Activated CD8-positive, alpha-beta memory T cell treated with anti-CD3 and anti-CD28 coated beads for 48 hours (primary cell): ENCODE measurements at places on chromosomes 1 and 21.

- no peak for DNase-seq
Measured at GRCh38 chr1:89736937-89737733, 83.7 kb upstream of the LRRC8D start.

DNA sequence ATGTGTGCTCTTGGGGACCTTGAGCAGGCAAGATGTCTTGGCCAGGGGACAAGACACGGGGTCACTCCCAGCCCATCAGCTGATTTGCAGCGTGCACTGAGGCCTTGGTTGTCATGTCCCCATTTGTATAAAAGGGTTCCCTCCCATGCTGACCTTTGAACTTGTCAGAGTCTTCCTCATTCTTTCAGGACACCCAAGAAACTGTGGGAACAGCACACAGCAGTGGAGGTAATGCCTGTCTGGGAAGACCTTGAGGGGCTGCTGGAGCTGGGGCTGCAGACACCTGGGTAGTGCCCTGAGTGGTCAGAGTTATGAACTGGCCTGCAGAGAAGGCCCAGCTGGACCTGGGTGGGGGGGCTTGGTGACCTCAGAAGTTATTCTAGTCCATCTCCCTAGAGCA is 46.4 kb downstream of the FAAH start:
- no peak for DNase-seq

GRCh38 chr1:201570181-201570885 is 31.4 kb downstream of the NAV1 start:
- no peak for DNase-seq

DNA sequence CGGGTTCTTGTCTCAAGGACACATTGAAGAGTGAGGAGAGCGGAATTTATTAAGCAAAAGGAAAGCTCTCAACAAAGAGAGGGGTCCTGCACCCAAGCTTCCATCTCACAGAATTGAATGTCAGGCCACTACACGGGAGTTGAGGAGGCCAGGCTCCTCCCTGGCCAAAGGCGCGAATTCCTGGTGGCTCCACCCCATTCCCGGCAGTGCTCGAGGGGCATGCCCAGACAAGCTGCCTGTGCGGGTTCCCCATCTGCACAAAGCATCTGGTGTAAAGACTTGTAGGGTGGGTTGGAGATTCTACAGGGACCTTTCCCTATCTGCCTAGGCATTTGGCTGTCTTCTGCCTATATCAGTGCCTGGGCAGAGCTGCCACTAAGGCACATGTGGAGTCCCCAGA is 648.5 kb upstream of the PKN2 start:
- no peak for DNase-seq

- DNase-seq = no peak
Measured at GRCh38 chr1:29309621-29310020, 73.3 kb downstream of the PTPRU start.

DNA sequence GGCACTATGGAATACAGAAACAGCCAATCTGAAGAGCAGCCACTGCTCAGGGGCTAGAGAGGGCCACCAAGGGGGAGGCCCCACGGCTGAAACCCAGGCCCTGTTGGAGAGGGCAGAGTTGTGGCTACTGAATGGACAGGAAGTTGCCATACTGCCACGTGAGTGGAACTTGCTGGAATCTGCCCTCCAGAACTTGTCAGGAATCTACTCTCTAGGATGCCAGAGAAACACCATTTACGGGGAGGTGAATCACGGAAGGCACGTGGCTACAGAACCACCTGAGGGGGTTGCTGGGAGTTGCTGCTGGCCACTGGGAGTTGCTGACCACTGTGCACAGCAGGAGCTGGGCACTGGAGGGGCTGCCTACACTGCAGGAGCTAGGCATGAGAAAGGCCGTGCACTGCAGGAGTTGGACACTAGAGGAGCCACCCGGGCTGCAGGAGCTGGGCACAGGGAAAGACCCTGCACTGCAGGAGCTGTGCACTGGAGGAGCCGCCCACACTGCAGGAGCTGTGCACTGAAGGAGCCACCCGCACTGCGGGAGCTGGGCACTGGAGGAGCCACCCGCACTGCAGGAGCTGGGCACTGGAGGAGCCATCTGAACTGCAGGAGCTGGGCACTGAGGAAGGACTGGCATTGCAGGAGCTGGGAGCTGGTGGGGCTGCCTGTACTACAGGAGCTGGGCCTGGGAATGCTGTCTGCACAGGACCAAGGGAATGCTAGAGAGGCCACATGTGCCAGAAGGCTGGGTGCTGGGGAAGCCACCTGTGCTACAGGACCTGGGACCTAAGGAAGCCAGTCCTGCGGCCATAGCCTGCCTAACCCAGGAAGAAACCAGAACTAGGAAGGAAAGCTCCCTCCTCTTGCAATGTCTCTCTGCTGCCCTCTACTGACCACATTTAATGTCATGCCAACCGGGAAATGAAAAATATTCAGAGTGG is 343.4 kb downstream of the MATN1 start:
- DNase-seq = no peak

GRCh38 chr1:244048256-244049161 is 2.6 kb upstream of the ZBTB18 start:
- DNase-seq = peak; percentile 95

GRCh38 chr1:12400027-12400693 is 170.3 kb downstream of the VPS13D start:
- DNase-seq = no peak

DNA sequence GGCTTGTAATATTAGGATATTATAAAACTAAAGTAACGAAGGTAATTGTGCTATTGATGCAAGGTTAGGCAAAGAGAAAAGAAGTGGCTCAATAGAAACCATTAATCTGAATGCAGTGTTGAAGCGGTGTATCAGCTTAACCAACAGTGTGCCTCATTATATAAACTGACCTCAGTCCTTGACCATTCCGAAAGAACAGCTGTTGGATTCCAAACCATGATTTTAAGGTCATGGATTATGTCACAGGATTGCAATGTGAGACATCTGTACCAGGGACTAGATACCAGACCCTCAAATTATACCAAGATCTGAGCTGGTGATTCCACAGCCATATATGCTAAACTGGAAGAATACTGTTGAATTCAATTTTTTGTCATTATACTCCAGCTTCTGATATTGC is 134.2 kb upstream of the HP1BP3 start:
- DNase-seq = no peak

GRCh38 chr1:205232127-205232820 is 4.5 kb downstream of the TMCC2 start:
- no peak for DNase-seq

DNA sequence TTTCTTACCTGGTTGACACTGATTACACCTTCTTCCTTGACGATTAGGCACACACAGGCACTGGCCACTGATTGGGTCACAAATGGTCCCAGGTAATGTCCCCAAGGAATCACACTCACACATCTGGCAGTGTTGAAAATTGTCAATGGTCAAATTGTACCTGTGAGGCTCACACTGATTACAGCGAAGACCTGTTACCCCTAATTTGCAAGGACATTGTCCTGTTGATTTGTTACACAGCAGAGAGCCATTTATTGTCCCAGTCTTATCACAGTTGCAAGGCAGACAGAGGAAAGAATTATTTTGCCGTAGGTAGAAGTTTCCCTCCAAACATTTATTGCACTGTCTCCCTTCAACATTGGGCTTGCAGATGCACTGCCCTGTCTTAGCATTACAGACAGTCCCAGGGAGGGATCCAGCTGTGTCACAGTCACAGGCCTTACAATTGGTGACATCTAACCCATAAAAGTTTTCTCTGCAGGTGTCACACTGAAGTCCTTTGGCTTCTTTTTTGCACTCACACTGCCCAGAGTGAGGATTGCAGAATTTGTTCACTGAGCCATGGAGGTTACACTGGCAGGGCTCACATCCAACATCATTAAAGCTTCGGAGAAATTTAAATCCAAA is 176.6 kb downstream of the USH2A start:
- DNase-seq = no peak

DNA sequence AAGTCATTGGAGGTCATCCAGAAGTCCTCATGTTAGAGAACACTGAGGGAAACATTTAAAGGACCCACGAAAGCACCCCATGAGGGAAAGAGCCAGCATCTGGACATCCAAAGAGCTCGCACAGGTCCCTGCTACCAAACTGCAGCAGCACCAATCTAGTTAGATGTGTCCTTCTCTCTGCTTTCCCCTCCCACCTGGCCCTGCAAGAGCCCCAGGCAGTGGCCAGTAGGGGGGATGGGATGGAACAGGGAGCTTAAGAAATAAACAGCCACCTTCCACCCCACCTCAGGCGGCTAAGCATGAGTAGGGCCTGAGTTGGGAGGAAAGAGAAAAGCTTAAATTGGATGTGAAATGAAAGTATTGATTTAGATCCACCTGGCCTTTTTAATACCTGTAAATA is 175.9 kb upstream of the KCND3 start:
- DNase-seq = no peak

GRCh38 chr1:156481527-156481926 is 19.0 kb downstream of the MEF2D start:
- no peak for DNase-seq

GRCh38 chr1:157469752-157470675 is 82.3 kb downstream of the FCRL5 start:
- DNase-seq = no peak

DNA sequence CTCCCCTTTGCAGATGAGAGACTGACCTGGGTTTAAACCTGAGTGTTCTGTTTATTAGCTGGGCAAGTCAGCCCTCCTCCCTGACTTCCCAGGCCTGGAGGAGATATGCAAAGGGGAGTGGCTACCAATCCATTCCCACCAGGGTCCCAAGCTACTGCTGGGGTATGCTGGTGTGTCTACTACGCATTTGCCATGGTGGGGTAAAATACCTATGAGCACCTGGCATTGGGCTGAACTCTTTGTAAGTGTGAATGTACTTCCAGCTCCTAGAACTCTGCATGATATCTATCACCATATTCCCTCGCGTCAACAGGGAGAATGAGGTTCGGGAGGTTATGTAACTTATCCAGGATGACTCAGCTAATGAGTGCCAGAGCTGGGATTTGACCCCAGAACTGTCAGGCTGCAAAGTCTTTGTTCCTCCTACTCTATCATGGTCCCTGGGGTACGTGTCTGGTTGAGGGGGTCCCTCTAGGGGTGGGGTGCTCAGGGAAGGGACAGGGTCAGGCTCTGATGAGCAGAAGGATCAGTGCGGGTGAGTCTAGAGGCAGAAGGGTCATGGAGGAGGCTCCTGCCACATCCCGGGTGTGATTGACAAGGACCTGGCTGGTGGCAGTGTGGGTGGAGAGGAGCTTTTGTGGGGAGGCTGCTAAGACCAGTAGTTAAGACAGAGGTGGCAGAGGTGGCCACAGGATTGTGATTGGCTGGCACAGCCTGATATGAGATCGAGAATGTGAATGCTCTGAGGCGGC is 16.7 kb downstream of the AMPD2 start:
- no peak for DNase-seq

GRCh38 chr1:99447721-99448120 is 183.4 kb downstream of the PLPPR4 start:
- no peak for DNase-seq

DNA sequence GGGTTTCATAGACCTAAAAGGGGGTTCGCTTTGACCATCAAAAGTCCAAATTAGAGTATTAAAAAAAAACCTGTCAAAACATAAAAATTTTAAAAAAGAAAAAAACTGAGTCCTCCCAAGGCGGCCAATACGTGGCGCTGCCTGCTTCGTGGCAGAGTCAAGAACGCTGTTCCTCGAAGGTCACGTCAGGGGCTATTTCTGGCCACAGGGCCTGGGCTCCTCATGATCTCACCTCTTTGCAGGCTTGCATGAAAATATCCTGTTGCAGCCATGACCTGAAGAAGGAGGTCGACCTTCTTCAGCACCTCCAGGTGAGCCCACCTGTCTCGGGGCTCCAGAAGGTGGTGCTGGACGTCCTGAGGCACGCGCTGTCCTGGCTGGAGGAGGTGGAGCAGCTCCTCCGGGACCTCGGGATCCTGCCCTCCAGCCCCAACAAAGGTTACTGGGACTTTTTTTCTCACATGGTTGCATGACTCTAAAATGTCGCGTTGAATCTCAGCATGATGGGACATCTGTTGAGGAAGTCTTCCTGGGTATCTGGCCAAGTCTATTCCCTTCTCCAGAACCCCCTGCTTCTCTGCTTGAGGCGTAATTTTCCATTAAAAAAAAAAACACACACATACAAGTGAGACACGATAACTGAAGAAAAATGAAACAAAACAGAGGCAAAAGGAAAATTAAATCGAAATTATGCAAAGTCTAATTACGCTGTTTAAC is 80.4 kb upstream of the EFHD2 start:
- no peak for DNase-seq

DNA sequence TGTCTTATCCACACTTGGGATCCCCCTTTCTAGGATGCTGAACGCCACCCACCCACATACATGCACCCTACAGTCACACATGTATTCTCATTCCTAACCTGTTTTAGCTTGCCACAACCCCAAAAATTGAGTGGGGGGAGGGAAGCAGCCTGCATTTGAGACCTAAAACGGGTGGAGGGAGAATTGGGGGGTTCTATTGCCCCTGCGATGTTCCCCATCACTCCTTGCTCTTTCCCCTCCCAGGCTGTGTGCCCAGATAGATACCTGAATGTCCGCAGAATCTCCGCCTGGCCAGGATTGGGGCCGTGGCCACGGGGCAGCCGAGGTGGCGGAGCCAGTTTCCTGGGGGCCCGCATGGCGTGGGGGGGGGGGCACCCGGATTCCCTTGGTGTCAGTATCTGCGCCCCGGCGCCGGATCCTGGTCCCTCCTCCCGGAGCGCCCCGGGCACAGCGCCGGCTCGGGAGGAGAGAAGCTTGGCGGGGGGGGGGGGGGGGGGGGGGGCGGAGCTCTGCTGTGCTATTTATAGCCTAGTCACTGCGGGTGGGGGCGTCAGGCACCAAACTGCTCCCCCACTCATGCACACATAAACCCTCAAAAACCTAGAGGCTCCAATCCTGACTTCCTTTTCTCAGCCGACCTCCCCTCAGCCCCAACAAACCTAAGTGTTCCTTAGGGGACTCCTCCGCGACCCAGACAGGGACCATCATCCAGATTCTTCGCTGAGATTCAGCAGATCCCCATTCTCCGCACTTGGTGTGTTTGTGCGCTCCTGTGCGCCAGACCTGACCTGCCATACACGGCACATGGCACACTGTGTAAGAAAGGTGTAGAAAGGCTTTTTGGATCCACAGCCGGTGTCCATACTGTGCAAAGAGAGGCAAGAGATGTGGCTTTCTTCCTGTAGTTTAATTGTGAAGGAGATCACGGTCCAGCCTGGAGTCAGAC is 1.9 kb downstream of the ANKRD34A start:
- DNase-seq = no peak

DNA sequence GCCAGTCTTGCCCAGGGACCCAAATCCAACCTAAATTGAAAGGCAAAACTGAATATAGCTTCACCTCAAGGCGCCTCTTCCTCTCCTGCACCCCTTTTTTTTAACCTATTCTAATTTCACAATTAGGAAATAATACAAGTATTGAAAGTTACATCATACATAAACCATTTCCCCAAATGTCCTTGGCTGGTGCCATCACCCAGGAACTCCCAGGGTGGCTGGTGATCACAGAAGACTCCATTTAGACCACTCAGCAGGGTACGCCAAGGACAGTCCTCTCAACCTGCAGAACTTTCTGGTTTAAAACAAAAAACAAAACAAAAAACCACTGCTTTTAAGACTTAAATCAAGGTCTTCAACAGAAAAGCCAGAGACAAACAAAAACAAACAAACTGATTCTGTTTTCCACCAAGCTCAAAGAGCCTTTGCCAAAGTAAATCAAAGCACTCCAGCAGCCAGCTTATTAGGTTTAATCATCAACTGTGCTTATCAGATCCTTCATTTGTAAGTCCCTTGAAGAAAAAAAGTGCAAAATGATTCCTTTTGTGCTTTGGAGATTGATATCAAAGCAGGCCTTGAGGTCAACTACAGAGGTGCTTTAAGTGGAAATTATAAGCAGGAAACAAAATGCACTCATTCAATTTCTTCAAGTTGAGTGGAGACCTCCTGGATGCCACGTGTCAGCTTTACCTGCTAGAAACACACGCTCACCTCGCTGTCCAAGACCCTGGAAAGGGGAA is 113.0 kb downstream of the ETS2 start:
- DNase-seq = no peak

- DNase-seq = no peak
Measured at GRCh38 chr1:151802372-151802771, 2.8 kb downstream of the LINGO4 start.
